ENCODE measurements at places on chromosomes 3 and 15.

GRCh38 chr3:128825117-128825725, 54.2 kb upstream of the ACAD9 start:
- no peak for DNase-seq

- DNase-seq: peak; percentile 44
These were observed 60.6 kb upstream of the IL12A start for GRCh38 chr3:159928071-159928491.

DNA sequence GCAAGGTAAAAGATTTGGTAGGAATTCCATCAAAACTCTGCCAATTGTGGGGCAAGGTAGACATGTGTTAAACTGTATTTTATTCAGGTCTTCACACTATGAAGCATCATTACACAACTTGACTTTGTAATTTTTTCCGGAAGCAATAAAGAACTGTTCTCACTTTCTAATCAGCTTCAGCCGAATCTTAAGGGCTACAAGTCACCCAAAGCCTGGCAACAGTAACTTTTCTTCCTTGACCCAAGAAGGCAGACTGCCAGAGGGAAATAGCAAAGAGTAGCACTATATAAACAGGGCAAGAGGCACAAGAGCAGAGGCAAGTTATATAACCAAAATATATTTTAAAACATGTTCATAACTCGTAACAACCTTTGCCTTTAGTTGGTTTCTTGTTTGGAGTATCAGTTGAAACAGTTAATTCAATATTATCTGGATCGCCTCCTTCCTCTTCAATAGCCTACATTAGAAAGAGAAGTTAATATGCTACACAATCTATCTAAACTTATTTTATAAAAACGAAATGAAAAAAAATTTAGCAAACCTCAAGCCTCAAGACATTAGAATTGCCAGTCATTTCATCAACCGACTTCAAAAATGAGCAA, 1.4 kb downstream of the SLTM start:
- peak; percentile 47 for DNase-seq

GRCh38 chr15:40054855-40055575, 16.0 kb upstream of the SRP14 start:
- DNase-seq: peak; percentile 28

DNA sequence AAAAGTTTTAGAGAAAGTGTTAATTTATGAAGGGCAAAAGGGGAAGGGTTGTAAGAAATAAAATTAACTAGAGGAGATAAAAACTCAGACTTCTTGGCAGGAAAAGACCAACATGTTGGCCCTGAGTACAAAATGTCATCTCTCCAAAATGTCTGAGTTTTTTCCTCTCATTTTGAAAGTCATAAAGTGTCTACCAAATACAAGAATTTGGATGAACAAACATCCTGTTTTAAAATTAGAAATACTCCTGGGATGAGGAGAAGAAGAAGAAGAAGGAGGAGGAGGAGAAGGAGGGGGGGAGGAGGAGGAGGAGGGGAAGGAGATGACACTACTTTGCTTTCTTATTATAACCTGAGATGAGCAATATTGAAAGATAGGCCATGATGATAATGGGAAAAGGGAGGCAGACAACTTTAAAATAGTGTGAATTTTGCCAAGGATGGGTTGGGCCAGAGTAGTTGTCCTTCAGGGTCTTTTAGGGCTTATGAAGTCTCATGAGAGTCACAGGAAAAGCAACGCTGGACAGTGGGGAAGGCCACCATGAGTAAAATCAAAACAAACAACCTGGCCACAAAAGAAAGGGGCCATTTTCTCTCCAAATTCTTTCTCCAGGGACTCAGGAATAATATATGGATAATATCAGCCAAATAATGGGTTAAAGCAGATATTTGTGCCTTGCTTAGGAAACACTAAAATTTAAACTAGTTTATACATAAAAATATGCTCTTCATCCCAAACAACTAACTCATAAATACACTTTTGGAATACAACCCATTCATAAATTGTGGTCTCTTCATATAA, 632.9 kb downstream of the EPHA3 start:
- no peak for DNase-seq

- DNase-seq: no peak
These were observed 478.6 kb downstream of the MAGI1 start for GRCh38 chr3:65560133-65560532.

GRCh38 chr15:68699881-68700454, 120.7 kb downstream of the ANP32A start:
- no peak for DNase-seq

DNA sequence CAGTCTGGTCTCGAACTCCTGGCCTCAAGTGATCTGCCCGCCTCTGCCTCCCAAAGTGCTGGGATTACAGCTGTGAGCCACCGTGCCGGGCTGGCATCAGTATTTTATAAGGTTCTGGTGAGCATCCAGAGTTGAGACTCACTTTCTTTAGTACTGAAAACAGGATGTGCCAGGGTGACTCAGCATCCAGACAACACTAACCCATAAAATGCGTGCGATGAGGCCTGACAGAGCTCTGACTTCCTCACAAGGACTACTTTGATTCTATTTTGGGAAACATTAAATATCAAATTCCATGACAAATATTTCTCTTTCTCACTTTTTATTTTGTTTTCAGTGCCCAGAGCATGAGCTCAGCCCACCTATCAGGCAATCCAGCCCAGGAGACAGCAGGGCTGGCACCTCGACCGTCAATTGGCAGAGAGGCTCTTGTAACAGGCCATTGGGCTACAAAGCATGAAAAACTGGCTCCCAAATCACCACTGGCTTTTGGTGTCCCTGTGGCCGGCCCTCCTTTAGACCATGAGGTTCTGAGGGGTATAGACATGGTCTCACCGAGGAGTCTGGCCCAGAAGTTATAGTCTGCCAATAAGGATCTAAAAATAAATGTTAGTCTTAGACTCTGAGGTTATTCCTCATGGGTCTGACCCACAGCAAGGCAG, 75.0 kb downstream of the FEM1B start:
- DNase-seq: peak; percentile 96

GRCh38 chr15:99692825-99693224, 40.4 kb downstream of the LYSMD4 start:
- DNase-seq: no peak

GRCh38 chr3:33803252-33803651, 4.8 kb downstream of the PDCD6IP start:
- no peak for DNase-seq

DNA sequence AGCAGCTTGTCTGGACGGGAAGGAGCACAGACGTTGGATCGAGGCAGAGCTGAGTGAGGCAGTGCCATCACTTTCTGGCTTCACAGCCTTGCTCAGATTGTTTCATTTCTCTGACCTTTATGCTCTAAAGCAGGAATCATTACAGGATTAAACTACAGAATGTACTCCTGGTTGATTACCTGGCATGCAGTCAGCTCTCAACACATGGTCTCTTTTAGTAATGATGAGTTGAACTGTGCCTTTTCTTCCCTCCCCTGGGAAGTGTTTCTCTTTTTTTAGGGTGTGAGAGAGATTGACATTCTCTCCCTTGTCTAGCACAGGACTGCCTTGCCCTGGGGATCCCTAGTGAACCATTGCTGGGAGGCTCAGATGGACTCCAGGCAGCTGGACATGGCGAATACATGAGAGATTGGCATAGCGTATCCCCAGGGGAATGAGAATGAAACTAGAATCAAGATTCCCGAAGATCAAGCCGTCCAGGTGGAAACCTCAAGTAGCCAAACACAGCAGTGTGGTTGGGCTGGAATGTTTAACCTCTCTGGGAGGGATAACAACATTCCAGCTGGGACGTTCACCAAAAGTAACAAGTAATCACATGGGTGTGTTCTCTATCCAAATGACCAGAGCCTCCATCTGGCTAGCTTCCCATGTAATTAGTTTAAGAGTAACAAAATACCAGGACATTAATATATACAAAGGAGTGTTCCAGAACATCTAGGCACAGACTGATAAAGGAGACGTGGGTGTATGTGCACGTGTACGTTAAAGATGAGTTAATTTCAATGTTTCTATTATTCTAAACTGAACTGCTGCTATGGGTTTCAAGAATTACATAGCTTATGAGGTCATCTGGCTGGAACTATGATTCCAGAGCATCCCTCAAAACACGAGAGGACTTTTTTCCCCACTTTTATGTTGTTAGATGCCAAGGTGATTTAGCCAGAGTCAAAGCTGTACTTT, 118.6 kb upstream of the NR2E3 start:
- DNase-seq: peak; percentile 84

DNA sequence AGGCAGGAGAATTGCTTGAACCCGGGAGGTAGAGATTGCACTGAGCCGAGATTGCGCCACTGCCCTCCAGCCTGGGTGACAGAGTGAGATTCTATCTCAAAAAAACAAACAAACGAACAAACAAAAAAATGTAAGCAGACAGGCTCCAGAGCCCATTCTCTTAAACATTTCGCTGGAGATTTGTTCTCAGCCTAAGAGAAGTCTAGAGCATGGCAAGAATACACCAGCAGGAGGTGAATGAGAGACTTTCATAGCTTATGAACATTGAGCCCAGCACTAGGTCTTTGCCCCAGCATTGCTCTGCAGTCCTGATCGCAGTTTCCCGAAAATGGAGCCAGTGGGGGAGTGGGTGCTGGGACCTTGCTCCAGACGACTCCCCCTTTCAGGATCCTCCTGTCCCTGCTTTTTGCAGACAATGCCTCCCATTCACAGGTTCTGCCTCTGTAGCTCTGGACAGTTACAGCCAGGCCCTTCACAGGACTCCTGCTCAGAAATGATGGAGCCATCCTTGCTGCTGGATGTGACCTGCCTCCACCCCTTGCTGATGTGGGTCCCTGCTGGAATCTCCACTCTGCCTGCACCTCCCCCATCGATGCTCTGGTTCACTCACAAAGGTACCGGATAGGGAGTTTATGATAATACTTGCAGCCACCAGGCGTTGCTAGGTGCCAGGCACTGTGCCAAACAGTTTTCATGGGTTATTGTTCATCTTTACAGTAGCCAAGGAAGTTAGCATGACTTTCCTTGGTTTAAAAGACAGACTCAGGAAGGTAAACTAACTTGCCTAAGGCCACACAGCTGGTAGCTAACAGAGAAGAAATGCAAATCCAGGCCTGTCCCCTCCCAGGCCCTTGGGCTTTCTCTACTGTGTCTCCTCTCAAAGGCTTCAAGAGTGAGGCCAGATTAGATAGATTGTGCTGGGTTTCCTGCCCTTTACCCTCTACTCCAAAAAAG, 329.7 kb upstream of the TLE3 start:
- DNase-seq: no peak

GRCh38 chr3:170205302-170205701, 16.9 kb upstream of the PRKCI start:
- DNase-seq: peak; percentile 21

DNA sequence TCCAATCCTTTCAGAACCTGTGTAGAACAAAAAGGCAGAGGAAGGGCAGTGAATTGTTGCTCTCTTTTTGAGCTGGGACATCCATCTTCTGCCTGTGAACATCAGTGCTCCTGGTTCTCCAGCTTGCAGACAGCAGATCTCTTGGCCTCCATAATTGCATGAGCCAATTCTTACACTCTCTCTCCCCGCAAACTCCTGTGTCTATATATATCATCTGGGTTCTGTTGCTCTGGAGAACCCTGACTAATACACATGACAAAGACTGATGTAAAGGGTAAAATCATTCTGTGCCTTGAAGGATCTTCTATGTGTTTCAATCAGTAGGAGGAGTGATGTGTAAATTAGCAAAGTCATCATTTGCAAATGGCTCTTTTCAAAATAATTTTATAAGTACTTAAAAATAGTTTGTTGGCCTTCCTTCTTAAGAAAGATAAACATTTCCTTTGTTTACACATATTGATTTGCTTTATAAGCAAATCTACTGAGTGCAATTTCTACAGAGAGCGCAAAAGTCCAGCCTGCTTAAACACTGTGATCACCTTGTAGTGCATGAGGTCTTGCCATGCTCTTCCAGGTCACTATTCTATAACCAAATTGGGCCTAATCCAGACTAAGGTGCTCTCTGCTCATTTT, 154.9 kb upstream of the ANKRD28 start:
- peak; percentile 38 for DNase-seq

GRCh38 chr15:34214135-34214534, 4.2 kb upstream of the KATNBL1 start:
- no peak for DNase-seq

DNA sequence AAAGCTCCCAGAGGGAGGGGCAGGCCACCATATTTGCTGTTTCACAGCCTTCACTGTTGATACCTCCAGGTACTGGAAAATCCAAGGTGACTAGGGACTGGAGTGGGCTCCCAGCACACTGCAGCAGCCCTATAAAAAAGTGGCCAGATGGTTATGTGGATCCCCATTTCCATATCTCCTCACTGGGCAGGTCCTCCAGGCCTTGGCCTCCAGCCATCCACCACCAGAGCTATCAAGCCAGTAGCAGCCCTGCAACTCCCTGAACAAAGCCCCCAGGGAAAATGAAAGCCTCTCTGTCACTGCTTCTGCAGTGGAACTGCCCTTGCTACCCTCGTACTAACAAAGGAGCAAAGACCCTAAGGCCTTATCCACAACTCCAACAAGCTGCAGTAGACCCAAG, 58.4 kb downstream of the ILDR1 start:
- no peak for DNase-seq

GRCh38 chr3:98741121-98741716, 21.9 kb upstream of the ST3GAL6 start:
- DNase-seq: peak; percentile 25

- peak; percentile 60 for DNase-seq
These were observed 152.8 kb downstream of the ARRDC4 start for GRCh38 chr15:98113327-98113726.

GRCh38 chr3:12234192-12234591, 54.7 kb upstream of the PPARG start:
- no peak for DNase-seq

- DNase-seq: no peak
These were observed 101.9 kb upstream of the LRIG1 start for GRCh38 chr3:66602691-66603090.

DNA sequence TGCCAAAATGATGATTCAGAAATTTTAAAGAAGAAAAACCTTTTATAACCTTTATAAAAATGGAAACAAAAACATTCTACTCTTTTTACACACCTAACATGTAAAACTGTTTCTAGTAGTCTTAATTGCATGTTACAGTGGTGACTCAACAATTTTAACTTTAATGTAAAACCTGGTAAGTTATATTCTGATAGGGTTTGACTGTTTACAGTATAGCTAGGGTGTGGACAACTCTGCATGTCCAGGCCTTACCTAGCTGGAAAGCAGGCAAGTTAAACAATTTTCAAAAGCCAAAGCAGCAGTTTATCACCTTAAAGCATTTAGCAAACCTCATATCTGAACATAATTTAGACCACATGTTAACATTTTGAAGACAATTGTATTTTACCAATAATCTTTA, 328.5 kb downstream of the NEK10 start:
- no peak for DNase-seq

GRCh38 chr3:159236321-159236720, 434.5 kb downstream of the MFSD1 start:
- DNase-seq: peak; percentile 73

- no peak for DNase-seq
These were observed 960.1 kb downstream of the FHIT start for GRCh38 chr3:60291115-60291514.

- no peak for DNase-seq
These were observed 316.2 kb upstream of the UMPS start for GRCh38 chr3:124413989-124414598.

- DNase-seq: no peak
These were observed 607 bp downstream of the MRPL47 start for GRCh38 chr3:179603831-179604230.

Data from fibroblast of skin of right quadriceps (primary cell).